ENCODE measurements at places on chromosomes 7 and 10.

DNA sequence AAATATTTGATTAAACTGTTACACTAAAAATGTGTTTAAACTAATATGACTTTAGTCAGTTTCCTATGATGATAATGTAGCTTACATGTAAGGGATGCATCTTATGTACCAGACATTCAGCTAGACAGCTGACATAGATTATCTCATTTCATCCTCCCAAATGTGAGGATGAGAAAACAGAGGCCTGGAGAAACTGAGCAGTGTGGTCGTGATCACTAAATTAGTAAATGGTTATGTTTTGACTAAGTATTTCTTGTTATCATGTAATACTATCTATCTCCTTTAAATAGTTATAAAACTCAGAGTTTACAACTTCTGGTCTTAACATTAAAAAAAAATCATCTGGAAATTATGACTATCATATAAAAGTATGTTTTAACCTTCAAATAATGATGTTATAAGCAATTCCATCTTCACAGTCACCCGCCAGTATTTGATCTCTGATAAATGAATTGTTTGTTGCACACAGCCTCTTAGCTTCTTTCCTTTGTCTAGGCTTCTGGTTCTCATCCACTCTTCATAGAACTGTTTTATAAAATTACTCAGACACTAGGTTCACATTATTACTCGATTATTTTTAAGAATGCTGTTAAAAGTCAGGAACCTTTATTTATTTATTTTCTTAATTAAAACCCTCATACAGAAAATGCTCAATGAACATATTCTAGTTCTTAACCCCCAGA, 33.6 kb upstream of the HDAC9 start:
- no peak for DNase-seq

- DNase-seq: no peak
Measured at GRCh38 chr7:74462707-74463100, 9.0 kb downstream of the GTF2IRD1 start.

DNA sequence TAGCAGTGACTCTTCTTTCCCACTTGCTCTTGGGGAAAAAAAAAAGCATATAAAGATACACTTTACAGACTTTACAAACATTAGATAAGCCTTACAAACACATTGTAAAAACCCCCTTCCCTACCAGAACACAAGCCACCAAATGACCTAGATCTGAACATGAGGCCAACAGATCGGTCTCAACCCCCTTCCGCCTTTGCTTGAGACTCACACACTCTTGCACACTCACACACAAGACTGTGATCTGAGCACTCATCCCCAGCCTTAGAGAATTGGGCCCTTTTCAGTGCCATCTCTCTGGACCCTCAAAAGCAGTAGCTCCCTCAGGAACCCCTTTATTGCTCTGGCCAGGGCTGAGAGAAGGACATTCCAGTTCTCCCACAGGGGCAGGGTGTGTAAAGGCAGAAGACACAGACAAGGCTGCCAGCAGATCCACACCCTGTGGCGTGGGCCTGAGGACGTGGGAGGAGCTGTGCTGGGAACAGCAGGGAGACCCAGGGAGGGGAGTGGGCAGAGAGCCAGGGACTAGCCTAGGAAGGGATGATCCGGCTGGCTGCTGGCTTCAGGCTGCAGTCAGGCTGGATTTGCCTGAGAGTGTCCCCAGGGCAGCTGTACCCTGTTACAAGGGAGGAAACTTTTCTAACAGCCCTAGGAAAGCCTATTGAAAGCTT, 206.7 kb downstream of the KIAA1217 start:
- DNase-seq: no peak

GRCh38 chr10:124936813-124937212, 5.1 kb upstream of the ZRANB1 start:
- DNase-seq: no peak

GRCh38 chr10:77381750-77382149, 255.9 kb downstream of the KCNMA1 start:
- no peak for DNase-seq

- no peak for DNase-seq
Measured at GRCh38 chr10:20892011-20892585, 5.0 kb downstream of the NEBL start.

- no peak for DNase-seq
Measured at GRCh38 chr7:124013306-124013705, 19.6 kb downstream of the TMEM229A start.

DNA sequence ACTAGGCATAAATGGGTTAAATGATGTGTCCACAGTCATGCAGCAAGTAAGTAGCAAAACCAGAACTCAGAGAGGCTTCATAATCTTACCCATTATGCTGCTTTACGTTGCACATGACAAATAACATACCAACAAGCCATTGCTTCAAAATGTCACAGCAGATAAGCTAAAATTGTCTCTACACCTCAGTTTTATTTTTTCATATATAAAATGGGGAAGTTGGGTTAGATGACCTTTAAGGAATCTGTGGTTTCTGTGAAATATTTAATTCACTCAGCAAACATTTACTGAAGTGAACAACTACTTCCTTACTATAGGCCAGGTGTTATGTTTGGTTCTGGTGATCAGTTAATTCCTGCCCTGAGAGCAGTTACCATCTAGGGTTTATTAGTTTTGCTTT, 2.2 kb upstream of the ASCC1 start:
- DNase-seq: no peak

DNA sequence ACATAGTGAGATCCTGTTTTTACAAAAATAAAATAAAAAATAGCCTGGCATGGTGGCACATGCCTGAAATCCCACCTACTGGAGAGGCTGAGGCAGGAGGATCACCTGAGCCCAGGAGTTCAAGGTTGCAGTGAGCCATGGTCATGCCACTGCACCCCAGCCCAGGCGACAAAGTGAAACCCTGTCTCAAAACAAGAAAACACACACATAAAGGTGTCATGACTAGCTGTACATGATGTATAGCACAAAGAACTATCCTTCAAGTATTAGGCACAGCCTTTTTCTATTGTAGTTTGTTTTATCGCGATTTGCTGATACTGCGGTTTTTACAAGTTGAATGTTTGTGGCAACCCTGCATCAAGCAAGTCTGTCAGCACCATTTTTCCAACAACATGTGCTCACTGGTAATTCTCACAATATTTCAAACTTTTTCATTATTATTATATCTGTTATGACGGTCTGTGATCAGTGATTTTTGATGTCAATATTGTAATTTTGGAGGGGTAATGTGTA, 11.5 kb upstream of the SNX13 start:
- DNase-seq: no peak

- DNase-seq: peak; percentile 59
Measured at GRCh38 chr7:2863461-2864066, 19.5 kb upstream of the GNA12 start.

DNA sequence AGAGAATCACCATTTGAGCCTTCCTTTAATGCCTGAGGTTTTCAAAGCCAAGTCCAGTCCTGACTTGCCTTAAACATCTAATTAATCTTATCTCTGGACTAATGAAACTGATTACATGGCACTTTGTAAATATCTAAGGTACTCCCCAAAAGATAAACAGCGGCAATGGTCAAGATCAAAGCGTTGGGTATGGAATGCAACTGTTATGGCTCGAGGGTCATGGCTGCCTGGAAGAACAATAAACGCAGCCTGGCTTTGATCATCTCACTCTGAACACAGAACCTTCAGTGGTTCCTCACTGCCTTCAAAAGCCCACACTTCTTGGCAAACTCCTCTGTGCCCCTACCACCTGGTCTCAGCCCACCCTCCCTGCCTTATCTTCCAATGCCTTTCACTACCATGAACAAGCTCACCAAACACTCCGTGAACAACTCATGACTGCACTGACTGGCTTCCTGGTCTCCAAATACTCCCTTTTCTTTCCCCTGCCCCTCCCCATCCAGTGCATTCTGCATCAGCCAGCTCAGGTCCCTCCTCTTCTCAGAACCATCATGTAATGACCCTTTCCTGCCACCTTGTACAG, 150.2 kb upstream of the NFE2L3 start:
- DNase-seq: no peak

DNA sequence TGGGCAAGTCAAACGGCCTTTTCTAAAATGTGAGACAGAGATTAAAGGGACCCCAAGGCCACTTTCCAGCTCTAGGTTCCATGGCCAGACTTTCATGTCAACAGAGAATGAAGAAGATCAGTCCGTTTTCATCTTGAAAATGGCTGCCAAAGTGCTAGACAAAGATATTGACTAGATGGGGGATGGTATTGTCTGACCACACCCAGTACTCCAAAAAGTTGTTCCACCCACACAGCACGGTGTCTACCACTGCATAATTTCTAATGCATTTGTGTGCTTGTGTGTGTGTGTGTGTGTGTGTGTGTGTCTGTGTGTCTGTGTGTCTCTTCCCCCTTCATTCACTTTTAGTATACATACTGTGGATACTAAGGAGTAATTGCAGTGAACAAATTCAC, 1.3 kb downstream of the COL1A2 start:
- DNase-seq: no peak

DNA sequence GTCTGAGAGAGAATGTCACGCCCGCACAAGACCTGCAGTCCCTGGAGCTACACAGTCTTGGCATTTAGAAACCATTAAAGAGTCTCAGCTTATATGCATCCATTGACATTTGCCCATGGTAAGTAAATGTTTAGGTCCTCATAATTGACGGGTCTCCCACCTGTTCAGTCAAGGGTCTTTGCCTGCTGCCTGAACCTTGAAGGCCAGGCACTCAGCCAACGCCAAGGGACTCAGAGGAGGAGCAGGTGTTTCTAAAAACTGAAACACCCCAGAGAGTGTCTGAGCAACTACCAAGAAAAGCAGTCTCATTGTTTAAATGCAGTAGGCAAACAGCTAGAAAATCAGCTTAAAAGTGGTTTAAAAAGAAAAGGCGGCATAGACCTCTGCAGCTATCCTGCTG, 264.7 kb upstream of the AKR1E2 start:
- DNase-seq: no peak

- DNase-seq: no peak
Measured at GRCh38 chr7:154767821-154768415, 235.0 kb downstream of the PAXIP1 start.

- DNase-seq: peak; percentile 63
Measured at GRCh38 chr7:116929914-116930913, 23.1 kb upstream of the ST7 start.

DNA sequence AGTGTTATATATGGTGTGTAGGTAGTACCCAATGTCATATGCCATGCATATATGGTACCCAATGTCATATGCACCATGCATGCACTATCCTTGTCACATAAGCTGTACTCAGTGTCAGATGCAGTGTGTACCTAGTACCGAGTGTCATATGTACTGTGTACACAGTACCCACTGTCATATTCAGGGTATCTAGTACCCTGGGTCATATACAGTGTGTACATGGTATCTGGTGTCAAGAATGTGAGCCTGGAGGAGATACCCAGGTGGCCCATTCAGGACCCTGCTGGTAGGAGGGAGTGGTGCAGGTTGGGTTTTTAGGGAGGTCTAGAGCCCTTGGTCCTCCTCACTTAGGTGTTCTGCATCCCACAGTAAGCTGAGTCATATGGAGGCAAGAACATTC, 1.8 kb downstream of the ZMYND11 start:
- DNase-seq: peak; percentile 11

Measured in stimulated activated CD8-positive, alpha-beta memory T cell treated with anti-CD3 and anti-CD28 coated beads, Interleukin-2, amount 100 ng/mL, for 1 hour (primary cell).